ENCODE measurements at places on chromosomes 7 and 10.

- no peak for DNase-seq
Measured at GRCh38 chr7:78074713-78075112, 276.1 kb downstream of the PHTF2 start.

GRCh38 chr10:96912405-96912804 lies 80.3 kb downstream of the LCOR start:
- no peak for DNase-seq

- no peak for DNase-seq
Measured at GRCh38 chr7:12066521-12066920, 144.6 kb upstream of the TMEM106B start.

- peak; percentile 18 for DNase-seq
Measured at GRCh38 chr7:27661811-27662489, 733 bp downstream of the HIBADH start.

DNA sequence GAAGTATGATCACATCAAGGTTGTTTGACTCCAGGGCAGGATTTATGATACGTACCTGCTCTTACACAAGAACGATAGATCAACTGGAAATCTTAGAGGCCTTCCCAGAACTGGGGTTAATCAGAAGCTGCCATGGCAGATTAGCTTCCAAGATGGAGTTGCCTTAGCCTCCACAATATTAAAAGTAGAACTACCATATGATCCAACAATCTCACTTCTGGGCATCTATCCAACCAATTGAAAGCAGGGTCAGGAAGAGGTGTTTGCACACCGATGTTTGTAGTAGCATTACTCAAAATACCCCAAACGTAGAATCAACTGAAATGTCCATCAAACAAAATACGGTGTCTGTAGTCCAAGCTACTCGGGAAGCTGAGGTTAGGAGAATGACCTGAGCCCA lies 6.6 kb downstream of the PILRB start:
- DNase-seq: no peak

DNA sequence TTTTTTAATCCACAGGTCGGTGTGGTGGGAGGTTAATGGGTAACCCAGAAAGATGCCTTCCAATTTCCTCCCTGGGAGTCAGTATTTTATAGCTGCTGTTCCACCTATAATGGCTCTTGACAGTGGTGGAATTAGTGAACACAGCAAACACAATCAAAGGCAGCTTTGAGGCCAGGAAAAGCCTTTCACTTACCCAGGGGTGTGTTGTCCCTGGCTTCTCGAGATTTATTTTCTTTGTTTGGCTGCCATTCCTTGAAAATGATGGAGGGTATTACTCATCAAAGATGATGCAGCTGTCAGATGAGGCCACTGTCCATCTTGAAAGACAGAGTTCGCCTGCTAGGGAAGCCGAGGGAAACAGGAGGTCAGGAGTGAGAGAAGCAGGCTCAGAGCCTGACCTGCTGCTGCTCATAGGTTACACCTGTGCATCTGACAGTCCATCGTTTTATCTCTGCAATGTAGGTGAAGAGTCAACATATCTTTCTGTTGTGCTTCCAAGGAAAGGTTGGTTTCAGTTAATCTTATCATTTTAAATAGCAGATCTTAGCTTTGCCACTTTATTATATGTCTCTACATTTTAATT lies 221.6 kb downstream of the XPNPEP1 start:
- no peak for DNase-seq

DNA sequence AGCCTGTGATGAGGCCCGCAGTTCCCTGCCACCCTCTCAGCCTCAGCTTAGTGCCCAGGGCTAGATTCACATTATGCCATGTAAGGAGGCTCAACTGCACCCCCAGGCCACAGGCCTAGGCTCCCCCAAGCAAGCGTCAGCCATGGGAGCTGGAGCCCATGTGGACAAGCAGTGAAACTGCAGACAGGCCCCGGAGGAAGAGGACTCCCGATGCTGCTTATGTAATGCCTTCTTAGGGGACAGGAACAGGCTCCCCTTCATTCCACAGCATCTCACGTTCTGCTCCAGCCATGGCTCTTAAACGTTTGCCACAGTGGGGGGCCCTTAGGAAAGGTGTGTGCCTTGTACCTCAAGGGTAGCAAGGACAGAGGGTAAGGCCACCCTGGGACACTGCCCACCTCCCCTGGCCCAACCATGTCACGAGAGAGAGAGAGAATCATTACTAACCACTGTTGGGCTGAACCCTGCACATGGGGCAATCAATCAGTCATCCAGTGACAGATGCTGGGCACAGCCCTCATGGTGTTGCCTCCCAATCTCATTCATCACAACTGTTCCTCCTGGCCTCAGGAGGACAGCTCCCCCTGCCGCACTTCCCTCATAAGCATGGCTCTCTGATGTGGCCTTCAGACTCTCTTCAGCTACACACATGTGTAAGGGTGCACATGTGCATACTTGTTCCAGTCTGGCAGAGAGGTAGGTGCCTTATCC lies 263.0 kb downstream of the GRID1 start:
- DNase-seq: no peak

GRCh38 chr7:81883801-81884393 lies 114.0 kb upstream of the HGF start:
- DNase-seq: no peak

GRCh38 chr10:132679640-132680039 lies 106.3 kb downstream of the NKX6-2 start:
- DNase-seq: no peak

- no peak for DNase-seq
Measured at GRCh38 chr10:43573250-43574000, 991 bp downstream of the ZNF239 start.

DNA sequence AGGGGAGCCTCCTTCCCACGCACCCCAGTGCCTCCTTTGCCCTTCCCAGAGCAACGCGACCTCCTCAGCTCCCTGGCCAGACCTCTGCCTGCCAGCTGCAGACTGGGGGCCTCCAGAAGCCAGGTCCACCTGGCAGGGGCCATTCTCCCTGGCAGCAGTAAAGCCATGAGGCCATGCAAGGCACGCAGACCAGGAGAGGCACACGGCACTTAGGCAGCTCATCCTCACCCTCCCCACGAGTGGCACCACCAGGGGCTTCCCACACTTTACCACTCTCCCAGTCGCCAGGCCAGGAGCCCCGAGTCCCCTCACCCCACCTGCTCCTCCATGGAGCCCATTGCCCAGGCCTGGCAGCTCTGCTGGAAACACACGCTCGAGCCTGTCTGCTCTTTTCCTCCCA lies 85.4 kb downstream of the PROSER2 start:
- DNase-seq: no peak

DNA sequence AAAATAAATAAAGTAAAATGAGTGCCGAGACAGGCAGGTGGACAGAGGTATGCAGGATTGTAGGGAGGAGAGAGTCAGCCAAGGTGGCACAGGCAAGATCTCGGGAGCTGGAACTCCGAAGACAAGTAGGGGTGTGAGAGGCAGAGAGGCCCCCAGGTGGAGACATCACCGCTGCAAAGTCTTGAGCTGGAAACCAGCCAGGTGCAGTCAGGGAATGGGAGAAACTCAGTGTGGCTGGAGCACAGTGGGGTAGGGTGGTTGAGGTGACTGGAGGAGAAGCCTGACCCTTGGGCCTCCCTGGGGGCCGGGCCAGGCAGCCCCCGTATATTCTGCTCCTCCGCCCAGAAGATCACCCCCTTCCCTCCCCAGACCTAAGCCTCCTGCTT lies 4.2 kb downstream of the EPHB4 start:
- no peak for DNase-seq

DNA sequence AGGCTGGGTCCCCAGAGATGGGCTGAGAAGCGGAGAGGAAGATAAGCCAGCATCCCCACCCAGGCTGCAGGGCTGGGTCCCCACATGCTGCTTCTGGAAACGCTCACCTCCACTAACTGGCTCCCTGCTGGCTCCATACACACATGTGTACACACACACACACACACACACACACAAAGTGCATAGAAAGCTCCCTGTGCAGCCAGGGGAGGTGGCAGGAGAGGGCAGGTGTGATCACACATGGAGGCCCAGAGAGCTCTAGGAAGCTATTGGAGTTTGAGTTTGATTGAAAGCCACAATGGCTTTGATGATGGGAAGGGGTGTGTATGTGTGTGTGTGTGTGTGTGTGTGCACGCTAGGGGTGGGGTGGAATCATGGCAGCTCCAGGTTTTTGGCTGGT lies 29.3 kb downstream of the CXCL12 start:
- no peak for DNase-seq

GRCh38 chr10:130339911-130340310 lies 203.7 kb downstream of the GLRX3 start:
- DNase-seq: no peak

DNA sequence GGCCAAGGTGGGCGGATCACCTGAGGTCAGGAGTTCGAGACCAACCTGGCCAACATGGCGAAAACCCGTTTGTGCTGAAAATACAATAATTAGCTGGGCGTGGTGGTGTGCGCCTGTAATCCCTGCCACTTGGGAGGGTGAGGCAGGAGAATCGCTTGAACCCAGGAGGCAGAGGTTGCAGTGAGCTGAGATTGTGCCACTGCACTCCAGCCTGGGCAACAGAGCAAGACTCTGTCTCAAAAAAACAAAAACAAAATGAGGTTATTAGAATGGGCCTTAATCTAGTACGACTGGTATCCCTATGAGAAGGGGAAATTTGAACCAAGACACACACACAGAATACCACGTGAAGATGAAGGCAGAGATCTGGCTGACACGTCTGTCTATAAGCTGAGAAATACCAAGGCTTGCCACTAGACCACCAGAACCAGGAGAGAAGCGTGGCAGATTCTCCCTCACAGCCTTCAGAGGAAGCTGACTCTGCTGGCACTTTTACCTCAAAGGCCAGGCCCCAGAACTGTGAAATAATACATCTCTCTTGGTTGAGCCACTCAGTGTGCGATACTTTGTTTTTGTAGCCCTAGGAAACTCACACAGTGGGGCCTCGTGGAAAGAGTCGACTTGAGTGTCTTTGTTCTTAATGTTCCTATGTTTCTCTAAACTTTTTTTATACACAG lies 59.6 kb downstream of the TMEM209 start:
- DNase-seq: no peak

DNA sequence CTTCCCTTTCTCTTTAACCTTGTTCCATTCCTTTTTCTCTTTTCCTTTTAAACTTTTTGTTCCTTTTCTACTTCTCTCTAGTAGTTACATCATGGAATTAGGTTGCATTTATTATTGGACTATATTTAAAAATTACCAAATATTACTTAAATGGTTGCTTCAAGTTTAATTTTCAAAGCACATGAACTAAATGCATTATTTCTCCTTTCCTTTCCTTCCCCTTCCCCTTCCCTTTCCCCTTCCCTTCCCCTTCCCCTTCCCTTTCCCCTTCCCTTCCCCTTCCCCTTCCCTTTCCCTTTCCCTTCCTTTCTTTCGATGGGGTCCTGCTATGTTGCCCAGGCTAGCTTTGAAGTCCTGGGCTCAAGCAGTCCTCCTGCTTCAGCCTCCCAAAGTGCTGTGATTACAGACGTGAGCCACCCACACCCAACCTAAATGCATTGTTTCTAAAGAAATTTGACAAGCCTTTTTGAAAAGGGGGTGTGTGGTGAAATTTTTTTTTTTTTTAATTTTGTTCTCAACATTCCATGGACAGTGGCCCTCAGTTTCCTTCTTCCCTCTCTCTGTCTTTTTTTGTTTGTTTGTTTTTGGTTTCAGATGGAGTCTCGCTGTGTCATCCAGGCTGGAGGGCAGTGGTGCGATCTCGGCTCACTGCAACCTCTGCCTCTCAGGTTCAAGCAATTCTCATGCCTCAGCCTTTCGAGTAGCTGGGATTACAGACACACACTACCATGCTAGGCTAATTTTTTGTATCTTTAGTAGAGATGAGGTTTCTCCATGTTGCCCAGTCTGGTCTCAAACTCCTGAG lies 31.2 kb downstream of the TMEM60 start:
- DNase-seq: no peak

GRCh38 chr7:44232396-44232795 lies 31.6 kb downstream of the YKT6 start:
- DNase-seq: no peak

- DNase-seq: peak; percentile 77
Measured at GRCh38 chr10:113854013-113854760, at the start of the genes DCLRE1A and NHLRC2. Gene DCLRE1A, minus strand, starts transcription at chr10:113854082. Its CDS starts 900 bp downstream, at chr10:113853182. Gene NHLRC2, plus strand, starts transcription at chr10:113854661. Its CDS starts 212 bp downstream, at chr10:113854873.

DNA sequence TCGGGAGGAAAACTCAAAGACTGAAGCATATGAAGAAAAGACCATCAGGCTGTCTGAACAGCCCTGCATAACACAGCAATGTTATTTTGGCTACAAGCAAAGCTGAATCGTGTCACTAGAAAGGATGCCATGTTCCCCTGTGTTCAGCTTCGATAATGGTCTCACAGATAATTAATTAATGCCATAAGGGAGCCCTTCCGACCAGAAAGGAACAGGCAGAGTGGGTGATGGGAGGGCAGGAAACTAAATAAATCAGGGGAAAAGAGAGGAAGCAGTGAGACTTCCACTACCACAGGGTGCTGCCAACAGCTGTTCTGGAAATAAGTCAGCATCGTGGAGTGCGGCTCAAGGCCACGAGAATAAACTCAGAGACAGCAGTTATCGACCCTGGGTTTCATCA lies 3.2 kb downstream of the PTPRN2 start:
- no peak for DNase-seq

DNA sequence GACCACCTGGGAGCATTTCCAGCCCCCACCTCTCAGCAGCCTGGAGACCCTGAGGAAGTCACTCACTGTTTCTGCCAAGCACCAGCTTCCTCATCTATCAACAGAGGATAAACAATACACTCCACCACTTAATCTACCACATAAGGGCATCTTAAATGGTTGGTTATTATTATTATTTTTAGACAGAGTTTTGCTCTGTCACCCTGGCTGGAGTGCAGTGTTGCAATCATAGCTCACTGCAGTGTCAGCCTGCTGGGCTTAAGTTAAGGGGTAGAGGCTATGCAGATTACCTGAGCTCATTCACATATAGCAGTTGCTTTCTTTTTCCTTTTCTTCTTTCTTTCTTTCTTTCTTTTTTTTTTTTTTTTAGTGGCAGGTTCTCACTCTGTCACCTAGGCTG lies 59.5 kb upstream of the ELN start:
- no peak for DNase-seq

DNA sequence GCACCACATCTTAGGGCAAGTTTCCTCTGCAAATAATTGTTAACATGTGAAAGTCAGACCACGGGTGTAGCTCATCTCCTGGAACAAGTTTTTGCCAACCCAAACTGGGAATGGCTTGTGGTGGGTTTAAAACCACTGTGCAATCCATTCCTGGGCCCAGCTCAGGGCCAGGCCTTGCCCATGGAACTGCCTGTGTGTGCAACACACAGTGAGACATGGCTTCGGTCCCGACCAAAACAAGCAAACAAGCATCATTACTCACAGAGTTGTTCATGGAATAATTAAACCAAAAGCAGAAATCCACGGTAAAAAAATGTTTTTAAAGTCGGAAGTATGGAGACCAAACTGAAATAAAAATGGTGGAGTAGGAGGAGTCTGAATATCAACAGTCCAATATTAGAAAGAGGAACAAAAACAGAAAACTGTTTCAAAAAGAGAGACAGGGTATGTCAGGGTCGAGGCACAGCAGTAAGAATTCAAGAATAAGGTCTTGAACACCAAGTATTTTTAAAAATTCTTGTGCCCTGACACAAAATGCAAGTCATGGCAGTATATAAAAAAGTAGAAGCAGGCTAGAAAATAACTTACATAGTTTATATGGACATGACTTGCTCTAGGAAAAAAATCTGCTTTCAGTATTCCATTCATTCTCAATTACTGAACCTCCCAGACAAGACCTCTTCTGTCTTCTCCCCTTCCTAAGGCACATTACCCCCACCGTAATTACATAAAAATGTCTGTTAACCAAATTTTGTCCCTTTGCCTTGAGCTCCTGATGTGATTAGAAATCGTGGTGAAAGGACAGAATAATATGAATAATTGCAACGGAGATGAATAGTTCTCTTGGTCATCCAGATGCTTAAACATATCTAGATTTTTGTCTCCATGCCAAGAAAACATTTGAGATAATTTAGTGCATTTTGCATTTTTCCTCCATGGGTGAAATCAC lies 88.4 kb downstream of the FAS start:
- DNase-seq: no peak
